Activated CD8-positive, alpha-beta memory T cell treated with anti-CD3 and anti-CD28 coated beads for 4 hours (primary cell): ENCODE measurements at places on chromosomes 11 and 22.

DNA sequence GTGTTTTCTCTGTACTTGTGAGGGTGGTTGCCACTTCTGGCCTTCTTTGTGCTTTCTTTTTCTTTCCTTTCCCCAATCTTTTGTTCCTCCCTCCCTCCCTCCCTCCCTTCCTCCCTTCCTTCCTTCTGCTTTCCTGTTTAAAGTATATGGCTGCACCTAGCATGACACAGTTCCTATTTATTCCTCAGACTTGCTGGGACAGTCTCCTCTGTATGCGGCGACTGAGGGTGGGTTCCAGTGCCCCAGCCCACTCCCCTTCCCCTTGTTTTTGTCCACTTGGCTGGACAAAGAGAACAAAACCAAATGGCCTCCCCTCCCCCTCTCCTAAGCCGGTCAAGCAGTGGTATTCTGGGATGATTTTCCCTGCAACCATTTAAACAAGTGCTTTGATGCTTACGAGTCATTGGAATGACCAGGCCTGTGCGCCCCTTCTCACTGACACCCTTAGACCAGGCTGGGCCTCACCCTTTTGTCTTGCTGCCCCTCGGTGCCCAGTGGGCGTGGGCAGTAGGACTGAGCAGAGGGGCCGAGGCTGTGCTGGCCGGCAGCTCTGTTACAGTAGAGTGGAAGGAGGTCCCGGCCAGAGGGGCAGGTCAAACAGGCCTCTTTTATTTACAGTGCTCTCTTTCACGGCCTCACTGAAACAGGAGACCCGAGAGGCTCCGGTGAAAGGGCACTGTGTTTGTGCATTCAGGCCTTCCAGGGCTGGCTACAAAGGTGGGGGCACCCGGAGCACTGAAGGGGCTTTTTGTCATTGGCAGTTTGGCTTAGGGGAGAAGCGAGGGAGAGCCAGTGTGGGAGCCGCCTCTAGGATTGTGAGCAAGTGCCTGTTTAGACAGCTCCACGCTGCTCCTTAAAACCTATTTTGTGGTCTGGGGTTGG, 32.2 kb downstream of the ZBTB16 start:
- no peak for DNase-seq

DNA sequence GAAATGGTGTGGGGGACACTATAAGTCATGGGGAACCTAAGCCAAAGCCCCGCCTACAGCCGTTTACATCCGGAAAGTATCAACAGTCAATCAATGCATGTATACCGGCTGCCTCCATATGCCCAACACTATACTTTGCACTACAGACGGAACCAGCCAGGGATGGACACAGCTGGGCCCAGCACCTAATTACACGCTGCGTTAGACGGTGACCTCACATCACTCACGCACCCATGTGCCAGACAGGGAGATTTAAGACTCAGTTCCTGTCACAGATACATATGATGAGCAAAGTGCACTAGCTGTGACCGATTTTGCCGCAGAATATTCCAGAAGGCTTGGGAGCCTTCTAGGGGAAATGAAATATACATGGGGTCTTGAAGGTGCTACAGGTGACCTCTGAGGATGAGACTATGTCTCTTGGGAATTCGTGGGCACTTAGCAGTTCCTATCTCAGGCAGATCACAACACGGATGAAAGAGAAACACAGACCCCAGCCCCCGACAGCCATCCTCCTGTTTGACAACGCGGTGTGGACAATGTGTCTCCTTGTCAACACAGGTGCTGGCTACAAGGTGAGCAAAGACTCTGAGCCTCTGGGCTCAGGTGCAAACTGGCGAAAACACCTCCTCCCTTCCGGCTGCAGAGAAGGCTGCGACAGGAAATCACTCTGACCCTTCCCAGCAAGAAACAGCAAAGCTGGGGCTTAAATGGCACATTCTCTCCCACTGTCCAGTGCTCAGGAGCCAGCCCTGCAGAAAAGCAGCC, 8.0 kb downstream of the AHNAK start:
- no peak for DNase-seq

DNA sequence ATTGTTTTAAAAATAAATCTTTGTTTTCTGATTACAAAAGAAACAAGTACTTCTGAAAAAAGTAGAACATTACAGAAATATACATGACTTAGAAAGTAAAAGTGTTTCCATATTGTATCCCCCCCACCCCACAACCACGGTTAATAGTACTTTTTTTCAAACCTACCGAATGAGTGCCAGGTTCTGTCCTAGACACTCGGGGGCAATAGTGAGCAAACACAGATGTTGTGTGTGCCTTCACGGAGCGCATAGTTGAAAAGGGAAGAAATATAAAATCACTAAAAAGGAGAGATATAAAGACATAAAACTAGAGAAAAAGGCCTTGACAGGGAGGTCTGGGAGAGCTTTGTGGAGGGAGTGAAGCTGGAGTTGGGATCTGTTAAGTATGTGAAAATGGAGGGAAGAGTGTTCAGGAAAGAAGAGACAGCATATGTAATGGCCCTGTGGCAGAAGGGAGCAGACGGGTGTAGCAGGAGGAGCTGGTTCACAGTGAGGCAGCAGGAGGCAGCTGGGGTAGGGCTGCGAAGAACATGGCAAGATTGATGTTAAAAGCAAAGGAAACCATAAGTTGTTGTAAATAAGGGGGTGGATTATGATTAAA, 42.1 kb upstream of the ALX4 start:
- no peak for DNase-seq

GRCh38 chr11:68974421-68975194, 6.2 kb downstream of the MRGPRD start:
- DNase-seq, result no peak

DNA sequence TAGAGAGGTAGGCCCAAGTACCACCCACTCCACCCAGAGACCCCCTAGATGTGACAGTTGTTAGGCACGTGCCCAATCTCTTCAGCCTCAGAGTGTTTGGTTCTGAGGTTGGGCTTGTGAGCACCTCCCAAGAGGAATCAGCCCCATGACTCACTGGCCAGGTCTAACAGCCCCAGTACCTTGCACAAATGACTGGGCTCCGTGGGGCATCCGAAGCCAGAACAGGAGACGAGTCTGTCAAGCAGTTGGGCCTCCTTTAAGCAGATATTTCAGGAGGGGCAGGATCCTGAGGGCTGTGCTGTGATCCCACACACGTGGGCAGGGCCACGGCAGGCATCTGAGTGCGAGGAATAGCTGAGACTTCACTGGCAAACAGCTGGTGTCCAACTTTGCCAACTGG, 29.1 kb upstream of the FGF19 start:
- DNase-seq, result no peak

GRCh38 chr11:19530505-19530904, 182.1 kb upstream of the NAV2 start:
- no peak for DNase-seq

DNA sequence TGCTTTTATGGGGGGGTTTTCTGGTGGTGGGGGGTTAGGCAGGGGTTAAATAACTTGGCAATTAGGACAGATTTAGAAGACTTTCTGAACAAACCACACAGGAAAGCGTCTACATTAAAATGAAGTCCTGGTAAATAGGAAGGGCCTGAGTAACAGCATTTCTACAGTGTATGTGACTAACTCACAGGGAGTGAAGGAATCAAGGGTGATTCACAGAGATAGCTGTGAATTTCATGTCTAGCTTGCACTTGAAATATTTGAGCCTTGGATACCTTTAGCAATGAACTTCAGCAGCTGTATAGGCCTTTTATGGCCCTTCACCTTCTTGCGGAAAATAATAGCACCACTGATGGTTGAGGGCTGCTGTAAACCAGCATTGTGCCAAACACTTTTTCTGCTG, 26.1 kb upstream of the LDHA start:
- DNase-seq, result no peak

GRCh38 chr11:11149671-11150459, 203.2 kb downstream of the CSNK2A3 start:
- DNase-seq, result no peak

- no peak for DNase-seq
These were observed 1.1 kb downstream of the EXT2 start for GRCh38 chr11:44096360-44097185.

GRCh38 chr11:99370549-99371216, 349.9 kb downstream of the CNTN5 start:
- no peak for DNase-seq

GRCh38 chr11:65436412-65437032, 13.9 kb downstream of the NEAT1 start:
- no peak for DNase-seq

DNA sequence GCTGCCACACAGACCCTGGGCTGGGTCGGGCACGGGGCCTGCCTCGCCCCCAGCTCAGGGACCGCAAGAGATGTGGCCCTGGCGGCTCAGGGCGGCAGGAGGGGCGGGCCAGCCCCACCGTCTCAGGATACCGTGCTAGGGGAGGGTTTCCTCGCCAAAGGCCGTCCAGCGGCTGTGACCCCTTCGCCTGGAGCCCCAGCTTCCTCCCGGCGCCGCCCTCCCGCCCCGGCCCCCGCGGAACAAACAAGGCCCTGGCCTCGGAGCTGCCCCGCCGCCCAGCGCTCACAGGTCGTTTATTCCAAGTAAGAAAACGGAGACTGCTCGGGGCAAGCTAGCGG, 543 bp upstream of the AP2A2 start:
- no peak for DNase-seq

DNA sequence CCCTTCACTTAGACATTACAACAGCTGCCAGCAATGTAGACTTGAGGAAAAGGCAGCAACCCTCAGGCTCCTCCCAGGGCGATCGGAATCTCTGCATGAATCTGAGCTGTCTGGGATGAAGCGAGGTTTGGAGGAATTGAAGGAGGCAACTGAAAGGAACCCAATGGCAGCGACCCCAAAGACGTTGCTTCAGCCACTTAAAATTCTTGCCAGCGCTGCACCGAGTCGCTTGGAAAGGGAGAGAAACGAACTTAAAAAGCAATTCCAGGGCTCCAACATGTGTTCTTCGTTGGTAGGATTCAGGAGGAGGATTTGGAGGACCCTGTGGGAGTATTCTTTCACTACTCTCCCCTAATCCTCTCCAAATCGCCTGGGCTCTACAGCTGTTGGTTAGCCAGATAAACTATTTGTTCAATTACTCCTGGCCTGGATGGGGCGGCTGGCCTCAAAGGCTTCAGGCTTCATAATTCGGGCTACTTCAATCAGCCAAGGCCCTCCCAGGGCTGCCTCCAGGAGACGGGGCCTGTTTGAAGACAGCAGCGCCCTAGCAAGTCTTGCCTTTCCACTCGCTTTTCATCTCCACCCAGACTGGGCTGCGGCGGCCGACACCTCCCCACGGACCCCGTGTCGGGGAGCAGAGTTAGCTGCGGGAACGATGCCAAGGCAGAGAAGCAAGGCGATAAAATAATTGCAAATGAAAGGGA, 72.4 kb upstream of the TMEM45B start:
- DNase-seq, result no peak

DNA sequence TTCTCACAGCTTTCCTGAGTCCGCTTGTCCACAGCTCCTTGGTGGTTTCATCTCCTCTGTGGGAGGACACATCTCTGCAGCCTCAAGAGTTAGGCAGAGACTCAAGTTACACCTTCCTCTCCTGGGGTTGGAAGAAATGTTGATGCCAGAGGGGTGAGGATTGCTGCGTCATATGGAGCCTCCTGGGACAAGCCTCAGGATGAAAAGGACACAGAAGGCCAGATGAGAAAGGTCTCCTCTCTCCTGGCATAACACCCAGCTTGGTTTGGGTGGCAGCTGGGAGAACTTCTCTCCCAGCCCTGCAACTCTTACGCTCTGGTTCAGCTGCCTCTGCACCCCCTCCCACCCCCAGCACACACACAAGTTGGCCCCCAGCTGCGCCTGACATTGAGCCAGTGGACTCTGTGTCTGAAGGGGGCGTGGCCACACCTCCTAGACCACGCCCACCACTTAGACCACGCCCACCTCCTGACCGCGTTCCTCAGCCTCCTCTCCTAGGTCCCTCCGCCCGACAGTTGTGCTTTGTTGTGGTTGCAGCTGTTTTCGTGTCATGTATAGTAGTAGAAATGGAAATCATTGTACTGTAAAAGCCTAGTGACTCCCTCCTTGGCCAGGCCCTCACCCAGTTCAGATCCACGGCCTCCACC, 11.7 kb downstream of the RASD2 start:
- DNase-seq, result peak; percentile 53

- DNase-seq, result no peak
These were observed 8.0 kb downstream of the MPEG1 start for GRCh38 chr11:59204746-59205145.

GRCh38 chr11:2168286-2169004, 3.2 kb downstream of the TH start:
- DNase-seq, result no peak

GRCh38 chr11:121129362-121130340, 28.6 kb downstream of the TECTA start:
- DNase-seq, result no peak

DNA sequence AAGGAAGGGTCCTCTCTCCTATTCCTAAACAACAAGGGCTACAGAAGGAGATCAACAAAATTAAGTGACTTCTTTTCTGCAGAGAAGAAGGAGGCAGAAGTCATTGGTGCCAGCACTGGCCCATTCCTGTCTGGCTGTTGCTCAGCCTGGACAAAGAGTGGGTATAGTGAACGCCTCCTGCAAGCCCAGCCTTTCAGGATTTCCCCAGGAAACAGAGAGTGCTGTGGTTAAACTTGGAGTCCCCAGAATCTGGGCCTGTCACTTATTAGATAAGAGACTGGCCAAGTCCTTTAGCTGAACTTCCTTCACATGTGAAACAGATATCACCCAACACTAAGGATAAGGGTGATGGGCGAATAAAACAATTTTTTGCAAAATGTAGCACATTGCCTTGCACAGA, 10.9 kb downstream of the TST start:
- DNase-seq, result no peak

DNA sequence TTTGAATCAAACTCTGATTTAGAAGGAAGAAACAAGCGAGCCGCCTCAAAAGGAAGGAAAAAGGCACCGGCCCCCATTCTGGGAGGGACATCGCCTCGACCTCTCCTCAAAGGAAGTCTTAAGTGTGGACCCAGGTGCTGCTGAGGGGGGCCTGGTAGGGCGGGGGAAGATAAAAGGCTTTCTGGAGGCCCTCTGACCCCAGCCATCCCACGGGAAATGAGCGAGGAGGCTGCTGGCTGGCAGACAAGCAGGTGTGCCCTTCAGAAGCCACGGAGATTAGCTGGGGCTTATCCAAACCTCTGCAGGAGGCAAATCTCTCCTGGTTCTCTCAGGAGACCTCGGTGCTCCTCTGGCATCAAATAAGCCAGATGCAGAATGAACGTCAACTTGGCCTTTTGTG, 171.4 kb upstream of the BLID start:
- DNase-seq, result no peak

- no peak for DNase-seq
These were observed 10.5 kb upstream of the MYEOV start for GRCh38 chr11:69283446-69283845.

- DNase-seq, result no peak
These were observed 79.9 kb downstream of the AMBRA1 start for GRCh38 chr11:46513934-46514342.

GRCh38 chr22:42544686-42545085, 9.1 kb upstream of the SERHL2 start:
- no peak for DNase-seq

DNA sequence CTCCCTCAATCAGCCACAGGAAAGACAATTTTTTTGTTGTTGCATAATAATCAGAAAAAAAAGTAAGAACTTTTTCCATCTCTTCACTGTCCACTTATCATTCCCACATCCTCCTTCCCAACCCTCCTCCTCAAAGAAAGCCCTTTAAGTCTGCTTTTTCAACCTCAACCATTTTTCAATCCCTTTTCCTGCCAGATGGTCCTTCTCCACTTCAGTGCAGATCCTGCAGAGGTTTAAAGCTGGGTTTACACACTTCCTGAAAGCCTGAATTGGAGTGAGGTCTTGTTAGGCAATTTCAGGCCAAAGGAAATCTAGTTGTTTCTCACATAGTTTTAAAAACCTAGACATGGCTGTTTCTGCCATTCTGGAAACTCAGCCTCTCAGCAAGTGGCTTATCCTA, 78.3 kb downstream of the RPL27A start:
- no peak for DNase-seq

- no peak for DNase-seq
These were observed 186.2 kb downstream of the CWF19L2 start for GRCh38 chr11:107271425-107271824.
